ENCODE measurements at places on chromosomes 2 and 18. TPM values are rescaled to one million over a fixed set of nuclear protein-coding genes. Genes with fewer than 3 reads are reported as not detected.
A peak's percentile ranks its signal among the peaks of the same experiment; 100 is the strongest.

DNA sequence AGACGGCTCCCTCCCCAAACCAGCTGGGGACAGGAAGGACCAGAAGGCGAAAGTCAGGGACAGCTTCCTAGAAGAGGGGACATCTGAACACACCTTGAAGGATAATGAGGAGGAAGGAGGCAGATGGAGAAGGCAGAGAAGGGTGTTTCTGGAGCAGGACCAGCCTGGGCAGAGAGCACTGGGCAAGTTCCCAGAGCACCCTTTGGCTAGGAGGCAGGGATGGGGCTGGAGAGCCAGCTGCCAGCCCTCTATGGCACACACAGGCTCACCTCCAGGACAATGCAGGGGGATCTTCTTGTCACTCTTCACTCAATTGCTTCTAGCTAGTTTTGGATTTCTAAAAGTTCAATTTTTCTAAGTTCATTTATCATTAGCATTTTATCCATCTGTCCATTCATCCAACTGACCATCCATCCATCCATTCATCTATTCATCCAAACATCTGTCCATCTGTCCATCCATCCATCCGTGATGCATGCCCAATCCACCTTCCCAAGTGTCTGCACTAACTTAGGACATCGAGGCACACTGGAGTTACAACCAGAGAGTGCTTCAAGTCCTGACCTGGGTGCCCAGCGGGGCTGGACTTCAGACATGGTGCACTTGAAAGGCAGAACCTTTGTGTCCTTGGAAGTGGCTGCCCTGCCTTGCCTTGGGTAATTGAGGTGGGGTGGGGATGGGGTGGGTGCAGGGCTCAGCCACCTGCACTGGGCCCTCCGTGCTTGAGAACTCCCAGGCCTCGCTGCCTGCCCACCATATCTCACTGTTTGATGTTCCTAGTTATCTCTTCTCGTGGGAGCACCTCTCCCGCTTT, 42.5 kb downstream of the INHBB start:
- DNase-seq, result peak; percentile 21

ATP8B1 gene
- 3.7 TPM for polyA plus RNA-seq

- no peak for DNase-seq
Observed at GRCh38 chr18:61420218-61420885, 87.1 kb downstream of the CDH20 start.

SKOR2 gene
- polyA plus RNA-seq, result not detected

DNA sequence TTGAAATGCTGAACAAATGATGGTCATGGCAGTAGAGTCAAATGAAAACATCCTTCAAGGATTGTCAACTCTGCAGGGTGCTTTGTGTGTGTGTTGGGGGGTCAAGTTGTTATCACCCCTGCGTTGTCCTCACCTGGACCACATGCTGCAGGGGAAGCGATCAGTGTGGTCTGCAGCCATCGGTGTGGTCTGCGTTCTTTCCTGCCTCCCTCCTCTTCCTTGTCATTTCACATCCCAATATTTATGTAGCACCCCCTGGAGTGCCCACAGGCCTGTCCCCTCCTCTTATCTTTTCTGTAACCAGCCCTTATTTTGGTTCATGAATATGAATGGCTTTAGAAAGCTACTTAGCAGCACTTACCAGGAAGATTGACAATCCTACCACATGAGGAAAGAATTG, 38.9 kb downstream of the UGP2 start:
- no peak for DNase-seq

- no peak for DNase-seq
Observed at GRCh38 chr2:143151111-143151752, 22.0 kb downstream of the ARHGAP15 start.

GRCh38 chr2:58266211-58266610, 25.1 kb upstream of the FANCL start:
- no peak for DNase-seq

FBXO36 gene
- 0.23 TPM for polyA plus RNA-seq

Measured in heart left ventricle (tissue), 16 donors.